Stimulated activated CD8-positive, alpha-beta memory T cell treated with anti-CD3 and anti-CD28 coated beads, Interleukin-7, amount 100 ng/mL, for 24 hours (primary cell): ENCODE measurements at places on chromosomes 4 and X.

DNA sequence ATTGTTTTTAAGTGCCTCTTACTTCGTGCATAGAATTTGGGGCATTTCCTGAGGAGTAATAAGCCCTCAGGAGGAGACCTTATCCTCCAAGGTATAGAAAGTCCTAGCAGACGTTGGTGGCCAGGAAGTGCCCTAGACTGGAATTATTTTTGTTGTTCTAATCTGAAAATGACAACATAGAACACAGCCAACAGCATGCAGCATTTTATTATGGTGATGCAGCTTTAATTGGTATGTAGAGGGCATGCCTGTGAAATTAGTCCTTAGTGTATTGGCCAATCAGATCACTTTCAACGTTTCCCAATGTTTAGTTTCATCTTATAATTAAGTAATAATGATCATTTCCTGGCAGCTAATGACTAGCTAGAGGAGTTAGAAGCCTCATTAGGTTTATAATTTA, 199.2 kb downstream of the SHROOM3 start:
- DNase-seq, result no peak

DNA sequence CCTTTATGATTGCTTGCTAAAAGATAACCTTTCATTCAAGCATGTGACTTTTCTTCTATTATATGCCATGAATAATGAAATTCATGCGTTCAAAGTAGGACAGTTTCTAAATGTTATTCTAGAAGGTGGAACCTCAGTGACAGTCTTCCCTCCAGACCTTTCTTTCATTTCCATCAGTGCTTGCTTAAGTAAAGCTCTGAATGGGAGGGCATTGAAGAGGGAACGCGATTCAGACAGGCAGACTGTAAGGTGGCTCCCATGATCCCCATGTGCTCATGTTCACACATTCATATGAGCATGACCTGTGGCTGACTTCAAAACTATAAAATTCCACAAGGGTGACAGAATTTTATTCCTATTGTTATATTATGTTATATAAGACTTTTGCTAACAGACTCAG, 1367.3 kb upstream of the IGFBP7 start:
- DNase-seq, result no peak

DNA sequence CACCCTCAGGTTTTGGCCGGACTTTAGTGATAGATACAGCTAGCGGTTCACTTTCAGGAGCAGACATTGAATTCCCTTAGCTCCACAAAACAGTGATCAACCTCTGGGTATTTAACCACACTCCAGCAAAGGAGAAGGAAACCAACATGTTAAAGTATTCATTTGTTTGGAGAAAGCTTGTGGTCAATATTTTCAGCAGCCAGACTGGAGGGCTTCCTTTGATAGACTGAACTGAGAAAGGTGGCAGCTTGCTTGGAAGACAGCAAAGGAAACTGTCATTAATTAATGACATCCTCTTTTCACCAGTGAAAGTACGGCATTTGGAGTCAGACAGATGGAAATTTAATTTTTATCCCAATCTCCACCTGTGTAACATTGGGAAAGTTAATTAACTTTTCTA, 289.1 kb upstream of the CLNK start:
- no peak for DNase-seq

DNA sequence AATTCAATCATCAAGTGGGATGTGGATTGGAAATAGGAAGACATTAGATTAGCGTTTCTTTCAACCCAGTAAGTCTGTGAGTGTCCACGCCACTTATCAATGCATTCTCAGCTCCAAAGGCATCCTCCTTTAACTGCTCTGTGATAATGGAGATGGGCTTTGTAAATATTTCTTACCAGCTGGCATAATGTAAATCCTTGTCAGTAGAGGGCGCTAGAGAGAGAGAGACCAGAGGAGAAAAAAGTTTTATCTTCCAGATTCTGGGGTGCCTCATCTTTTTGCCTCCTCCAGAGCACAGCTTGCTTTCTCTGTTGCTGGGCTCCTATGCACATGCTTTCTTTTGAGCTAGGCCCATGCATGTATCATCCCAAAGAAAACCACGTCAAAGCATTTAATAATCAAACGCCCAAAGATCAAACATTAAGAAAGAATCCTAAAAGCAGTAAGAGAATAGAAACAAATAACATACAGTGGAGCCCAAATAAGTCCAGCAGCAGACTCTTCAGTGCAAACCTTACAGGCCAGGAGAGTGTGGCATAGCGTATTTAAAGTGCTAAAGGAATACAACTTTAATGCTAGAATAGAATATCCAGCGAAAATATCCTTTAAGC, 9.6 kb upstream of the MTMR1 start:
- no peak for DNase-seq

- DNase-seq, result no peak
Measured at GRCh38 chrX:107619885-107620322, 8.4 kb upstream of the PRPS1 start.

DNA sequence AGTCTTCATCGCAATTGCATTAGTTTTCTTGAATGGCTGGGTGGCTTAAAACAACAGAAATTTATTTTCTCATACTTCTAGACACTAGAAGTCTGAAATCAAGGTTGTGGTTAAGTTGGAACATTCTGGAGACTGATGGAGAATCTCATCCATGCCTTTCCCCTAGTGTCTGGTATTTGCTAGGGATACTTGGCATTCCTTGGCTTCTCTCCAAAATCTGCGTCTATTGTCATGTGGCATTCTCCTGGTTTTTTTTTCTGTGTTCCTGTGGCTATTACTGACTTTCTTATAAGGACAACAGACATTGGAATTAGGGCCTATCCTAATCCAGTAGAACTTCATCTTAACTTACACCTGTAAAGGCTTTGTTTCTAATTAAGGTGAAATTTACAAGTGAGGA, 272.8 kb upstream of the EPHA5 start:
- DNase-seq, result no peak

- no peak for DNase-seq
Measured at GRCh38 chr4:38805530-38806145, 1.0 kb upstream of the TLR1 start.

GRCh38 chr4:58111818-58112217, 1001.6 kb upstream of the IGFBP7 start:
- no peak for DNase-seq

- DNase-seq, result no peak
Measured at GRCh38 chr4:182604161-182604622, 313.0 kb downstream of the DCTD start.

DNA sequence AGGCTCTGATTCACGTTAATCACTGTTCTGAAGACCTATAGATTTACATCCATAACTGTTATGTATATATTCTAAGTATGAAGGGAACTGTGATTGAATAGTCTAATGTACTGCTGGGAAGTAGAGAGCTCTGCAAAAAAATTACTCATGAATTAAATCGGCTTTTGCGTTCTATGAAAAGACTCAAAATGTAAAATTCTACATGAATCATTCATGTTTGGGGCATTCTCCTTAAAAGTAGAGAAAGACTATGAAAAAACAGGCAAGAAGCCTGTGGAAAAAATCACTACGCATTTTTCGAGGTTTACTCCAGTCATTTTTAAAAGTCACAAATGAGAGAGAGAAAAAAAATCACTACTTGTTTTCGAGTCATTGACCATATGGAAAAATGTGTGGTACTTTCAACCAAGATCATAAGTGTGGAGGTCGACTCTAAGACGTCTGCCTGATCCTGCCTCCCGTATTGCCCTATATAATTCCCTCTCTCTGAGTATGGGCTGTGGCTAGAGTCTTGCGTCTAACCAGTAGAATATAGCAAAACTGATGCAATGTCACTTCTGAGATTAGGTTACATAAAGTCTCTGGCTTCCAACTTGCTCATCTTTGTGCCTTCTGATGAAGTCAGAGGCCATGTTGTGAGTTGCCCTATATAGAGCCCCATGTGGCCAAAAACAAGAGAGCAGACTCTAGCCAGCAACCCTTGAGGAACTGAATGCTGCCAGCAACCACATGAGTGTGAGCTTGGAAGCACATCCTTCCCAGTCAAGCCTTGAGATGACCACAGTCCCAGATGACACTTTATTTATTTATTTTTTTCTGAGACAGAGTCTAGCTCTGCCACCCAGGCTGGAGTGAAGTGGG, 32.1 kb upstream of the VEGFD start:
- DNase-seq, result no peak

DNA sequence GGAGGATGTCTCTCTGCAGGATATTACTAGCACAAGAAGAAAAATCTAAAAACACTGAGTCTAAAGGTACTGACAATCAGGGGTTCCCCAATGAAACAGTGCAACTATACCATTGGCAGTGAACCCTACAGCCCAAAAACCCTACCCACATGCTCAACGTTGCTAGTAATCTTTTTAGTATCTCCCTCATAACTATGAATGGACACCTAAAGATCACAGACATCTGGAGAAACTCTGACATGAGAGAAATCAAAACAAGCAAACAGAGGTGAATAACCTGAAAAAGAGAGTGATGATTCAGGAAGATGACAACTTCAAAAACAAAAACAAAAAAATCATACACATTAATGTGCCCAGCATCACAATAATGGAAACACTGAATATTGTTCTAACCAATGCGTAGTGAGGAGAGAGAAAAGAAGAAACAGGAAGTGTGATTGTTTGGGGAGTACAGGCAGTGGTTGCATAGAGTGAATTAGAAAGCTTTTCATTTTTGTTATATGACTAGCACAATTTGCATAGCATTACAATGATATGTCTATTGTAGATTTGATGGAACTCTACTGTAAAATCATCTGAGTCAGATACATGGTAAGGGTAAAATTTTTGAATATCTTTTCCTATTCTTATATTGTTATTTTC, 78.9 kb upstream of the FMR1 start:
- DNase-seq, result no peak

GRCh38 chr4:878796-879728, 53.1 kb downstream of the GAK start:
- DNase-seq, result no peak

GRCh38 chr4:77196866-77197265, 39.9 kb downstream of the CCNG2 start:
- no peak for DNase-seq

- no peak for DNase-seq
Measured at GRCh38 chr4:42928582-42928981, 36.1 kb downstream of the GRXCR1 start.
